ENCODE measurements at places on chromosomes 7 and 10.

DNA sequence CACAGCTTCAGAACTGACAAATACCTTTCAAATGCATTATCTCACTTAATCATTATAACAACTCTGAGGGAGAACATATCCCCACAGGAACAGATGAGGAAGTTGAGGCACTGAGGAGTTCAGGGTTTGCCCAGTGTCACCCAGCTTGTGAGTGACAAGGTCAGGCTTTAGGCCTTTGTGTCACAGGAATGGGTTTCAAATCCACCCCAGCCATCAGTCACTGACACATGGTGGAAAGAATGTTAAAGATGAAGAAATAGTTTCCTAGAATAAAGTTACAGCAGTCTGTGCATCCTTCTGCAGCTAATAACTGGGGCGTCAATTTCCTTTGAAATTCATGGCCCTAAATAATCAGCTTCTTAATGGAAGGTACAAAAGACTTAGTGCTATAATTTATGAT, 37.8 kb downstream of the SGCE start:
- DNase-seq: peak; percentile 28

DNA sequence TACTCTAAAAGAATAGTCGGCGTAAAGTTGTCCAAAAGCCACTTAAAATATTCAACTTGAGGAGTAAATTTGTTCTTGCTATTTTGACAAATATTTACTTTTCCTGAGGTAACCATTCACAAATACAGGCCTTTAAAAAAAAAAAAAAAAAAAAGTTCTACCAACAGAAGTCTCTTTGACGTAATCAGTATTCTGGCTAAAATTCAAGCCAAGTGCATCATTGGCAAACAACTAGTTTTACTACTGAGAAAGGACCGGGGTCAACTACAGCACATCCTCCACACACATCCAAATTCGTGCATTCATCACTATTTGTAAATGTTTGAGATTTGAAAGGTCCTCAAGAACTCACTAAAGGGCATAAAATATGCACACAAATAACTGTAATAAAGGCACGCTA, 2.0 kb downstream of the OAT start:
- DNase-seq: peak; percentile 31

GRCh38 chr7:834277-834676, 2.0 kb downstream of the SUN1 start:
- no peak for DNase-seq

DNA sequence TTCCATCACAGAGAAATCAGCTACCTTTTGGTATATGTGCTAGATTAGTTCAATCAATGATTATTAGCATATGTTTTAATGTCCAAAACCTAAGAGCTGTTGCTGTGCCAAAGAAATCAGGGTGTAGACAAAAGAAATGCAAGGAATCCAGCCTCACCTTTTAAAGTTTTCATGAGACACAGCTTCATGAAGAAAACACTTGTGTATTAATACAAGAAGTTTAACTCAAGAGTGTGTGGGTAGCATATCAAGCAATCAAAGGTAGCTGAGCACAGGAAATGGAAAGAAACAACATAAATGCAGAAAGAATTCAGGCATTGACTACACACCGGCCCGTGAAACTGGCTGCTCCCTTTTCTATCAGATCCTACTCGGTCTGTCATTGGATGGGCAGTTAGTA, 76.0 kb upstream of the CAV2 start:
- DNase-seq: no peak

- no peak for DNase-seq
These were observed 179.3 kb upstream of the DGKB start for GRCh38 chr7:15081891-15082290.

DNA sequence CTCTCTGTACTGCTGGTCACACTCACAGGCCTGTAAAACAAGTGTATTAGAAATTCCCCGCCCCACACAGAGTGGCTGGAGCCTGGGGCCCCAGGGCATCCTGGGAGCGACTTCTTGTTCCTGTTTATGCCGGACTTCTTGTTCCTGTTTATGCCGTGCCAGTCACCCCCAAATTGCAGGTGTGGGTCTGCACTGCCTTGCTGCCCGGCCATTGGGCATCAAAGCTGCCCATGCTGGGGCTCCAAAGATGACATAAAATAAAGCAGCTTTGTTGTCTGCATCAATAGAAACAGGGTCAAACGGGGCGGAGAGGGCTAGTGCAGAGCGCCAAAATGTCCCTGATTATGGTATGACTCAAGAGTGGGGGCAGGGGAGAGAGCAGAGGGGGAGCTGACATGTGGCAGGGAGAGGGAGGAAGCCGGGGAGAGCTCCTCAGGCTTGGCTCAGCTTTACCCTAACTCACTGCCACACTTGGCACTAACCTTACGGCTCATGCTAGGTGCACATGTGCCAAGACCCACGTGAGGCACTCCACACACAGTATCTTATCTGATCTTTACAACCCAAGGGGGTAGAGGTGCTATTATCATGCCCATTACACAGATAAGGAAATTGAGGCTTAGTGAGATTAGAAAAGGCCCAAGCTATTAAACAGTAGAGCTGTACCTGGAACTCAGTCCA, 98.4 kb downstream of the PIP4K2A start:
- DNase-seq: peak; percentile 40

GRCh38 chr7:151246851-151247580, 1.5 kb downstream of the SMARCD3 start:
- DNase-seq: no peak

DNA sequence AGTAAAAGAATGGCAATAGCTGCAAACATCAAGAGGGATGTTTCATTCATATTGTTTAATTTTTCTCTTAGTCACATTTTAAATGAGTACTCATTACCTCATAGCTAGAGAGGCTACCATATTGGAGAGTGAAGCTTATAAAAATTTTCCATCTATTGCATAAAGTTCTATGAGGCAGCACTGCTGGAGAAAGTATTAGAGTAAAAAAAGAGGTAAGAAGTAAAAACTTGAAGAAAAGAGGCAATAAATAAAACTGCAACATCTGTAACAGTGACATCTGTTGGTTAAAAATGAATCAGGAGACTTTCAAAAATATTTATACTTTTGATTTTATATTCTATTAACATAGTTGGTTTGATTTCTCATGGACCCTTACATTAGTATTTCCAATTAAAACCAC, 284.5 kb upstream of the SEMA3D start:
- peak; percentile 21 for DNase-seq

DNA sequence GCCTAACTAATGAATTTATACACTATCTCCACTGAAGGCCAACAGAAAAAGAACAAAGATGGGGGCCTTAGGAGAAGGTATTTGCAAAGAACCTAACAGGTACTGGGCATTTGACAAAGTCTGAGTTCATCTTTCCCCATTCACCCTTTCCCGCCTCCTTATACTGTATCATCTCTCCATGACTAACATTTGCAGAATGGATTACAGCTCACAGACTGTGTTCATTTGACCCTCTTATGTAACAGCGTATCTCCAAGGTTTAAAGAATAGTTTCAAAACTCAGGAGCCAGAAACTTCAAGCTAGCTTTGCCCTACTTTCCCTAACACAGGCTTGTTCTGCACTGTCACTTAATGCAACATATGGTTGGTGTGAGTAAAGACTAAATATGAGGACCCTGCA, 238.7 kb upstream of the CELF2 start:
- DNase-seq: peak; percentile 48

GRCh38 chr10:66283874-66284464, 641.9 kb upstream of the LRRTM3 start:
- DNase-seq: no peak

GRCh38 chr7:6165521-6166320, 106.7 kb downstream of the CYTH3 start:
- DNase-seq: no peak

DNA sequence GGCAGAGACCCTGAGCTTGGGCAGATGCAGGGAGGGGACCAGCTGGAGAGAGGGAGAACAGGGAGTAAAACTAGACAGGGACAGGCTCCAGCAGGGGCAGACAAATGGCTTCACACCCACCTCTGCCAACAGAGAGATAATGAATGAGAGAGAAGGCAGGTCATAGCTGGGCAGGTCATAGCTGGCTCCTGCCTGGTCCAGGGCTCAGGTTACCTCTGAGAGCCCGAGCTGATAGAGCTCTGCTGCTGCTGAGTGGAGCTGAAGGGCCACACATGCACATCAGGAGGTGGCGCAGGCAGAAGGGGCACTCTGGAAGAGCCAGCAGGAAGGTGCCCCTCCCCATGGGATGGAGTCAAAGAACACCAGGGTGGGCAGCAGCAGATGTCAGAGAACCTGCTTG, 154.2 kb downstream of the GFRA1 start:
- no peak for DNase-seq

- peak; percentile 84 for DNase-seq
These were observed 37.6 kb downstream of the SGMS1 start for GRCh38 chr10:50585921-50586739.
